ENCODE measurements at places on chromosomes 5 and 9.

- no peak for DNase-seq
Observed at GRCh38 chr5:56426693-56427092, 193.6 kb upstream of the ANKRD55 start.

DNA sequence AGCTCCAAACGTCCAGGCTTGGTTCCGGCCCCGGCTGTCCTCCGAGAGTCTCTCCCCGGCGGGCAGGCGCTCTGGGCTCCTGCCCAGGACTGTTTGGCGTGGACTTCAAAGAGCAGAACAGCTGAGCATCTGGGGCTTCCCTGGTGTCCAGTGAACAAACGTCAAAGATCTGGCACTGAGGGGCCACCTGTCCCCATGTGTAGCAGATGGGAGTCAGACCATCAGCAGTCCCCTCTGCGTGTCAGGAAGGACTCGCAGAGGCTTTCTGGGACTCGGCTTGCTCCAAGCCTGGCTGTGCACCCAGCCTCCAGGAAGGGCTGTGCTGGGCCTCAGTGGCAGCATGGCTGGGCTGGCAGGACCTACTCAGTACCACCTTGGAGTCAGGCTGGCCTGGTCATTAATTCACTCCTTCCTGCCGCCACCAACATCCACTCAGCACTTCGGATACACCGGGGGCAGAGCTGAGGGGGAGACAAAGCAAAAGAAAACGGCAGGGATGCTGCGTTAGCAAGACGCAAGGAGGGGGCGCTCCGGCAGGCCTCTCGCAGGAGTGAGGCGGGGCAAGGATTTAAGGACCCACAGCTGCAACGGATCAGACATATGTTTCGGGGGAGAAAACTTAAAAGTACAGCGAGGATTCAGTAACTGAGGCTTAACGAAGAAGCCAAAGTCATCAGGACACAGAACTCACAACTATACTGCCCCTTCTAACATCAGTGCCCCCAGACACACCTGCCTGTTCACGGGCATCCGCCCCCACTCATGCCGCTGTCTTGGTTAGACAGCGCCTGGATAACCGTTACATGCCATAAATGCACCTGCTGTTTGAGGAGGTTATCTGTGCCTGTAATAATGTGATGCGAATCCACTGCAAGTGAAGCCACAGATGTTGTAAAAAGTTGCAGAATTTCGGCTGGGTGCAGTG lies 164.5 kb upstream of the PHYKPL start:
- no peak for DNase-seq

DNA sequence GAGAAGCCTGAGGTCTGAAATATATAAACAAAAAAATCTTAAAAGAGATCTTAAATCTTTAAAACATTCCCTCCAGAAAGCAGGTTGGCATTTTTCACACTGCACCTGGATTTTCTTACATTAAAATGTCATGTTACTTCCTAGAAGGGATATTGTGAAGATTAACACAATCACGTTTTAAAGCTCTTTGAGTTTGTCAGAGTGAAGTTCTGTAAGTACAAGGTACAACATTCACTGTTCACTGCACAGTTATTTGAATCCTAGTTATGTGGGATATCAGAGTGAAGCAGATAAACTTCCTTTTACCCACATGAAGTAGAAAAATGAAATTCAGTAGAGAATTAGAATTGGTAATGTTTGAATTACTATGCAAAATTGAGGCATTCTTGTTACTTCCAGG lies 353.6 kb upstream of the RGMB start:
- DNase-seq: no peak

- no peak for DNase-seq
Observed at GRCh38 chr5:74149395-74149794, 491.1 kb downstream of the ENC1 start.

GRCh38 chr9:83339435-83339834 lies 198.8 kb downstream of the FRMD3 start:
- no peak for DNase-seq

GRCh38 chr5:142813220-142813619 lies 43.0 kb downstream of the ARHGAP26 start:
- DNase-seq: no peak

DNA sequence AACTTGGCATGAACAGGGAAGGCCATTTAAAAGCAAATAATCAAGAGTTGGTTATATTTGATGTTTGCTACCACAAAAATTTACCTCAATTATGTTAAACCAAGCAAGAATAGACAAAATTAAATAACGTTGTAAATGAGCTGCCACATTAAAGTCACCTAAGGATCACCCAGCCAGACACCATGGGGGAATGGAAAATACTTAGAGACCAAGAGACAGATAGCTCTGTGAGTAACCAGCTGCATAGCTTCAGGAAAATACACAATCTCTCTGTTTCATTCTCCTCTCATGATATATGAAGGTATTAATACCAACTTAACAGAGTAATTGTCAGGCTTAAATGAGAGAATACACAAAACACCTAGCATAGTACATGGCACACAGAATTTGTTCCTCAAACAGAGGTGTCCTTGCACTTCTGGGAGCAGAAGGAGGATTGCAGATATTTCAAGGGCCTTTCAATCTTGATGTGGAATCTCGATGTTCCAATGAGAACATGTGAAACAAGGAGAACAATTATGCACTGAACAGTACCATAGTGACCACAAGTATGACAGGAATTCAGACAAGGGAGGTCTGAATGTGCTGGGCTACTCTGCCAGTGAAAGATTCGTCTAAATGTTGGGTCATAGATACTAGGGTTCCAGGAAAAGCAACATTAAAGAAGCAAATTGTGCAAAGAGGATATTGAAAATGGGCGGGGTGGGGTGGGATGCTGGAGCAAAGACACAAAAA lies 18.6 kb downstream of the JAKMIP2 start:
- no peak for DNase-seq

GRCh38 chr5:173888473-173889131 lies 453 bp downstream of the CPEB4 start:
- no peak for DNase-seq

GRCh38 chr5:86452251-86452650 lies 165.5 kb upstream of the COX7C start:
- no peak for DNase-seq

GRCh38 chr5:59582746-59583145 lies 310.8 kb downstream of the PDE4D start:
- DNase-seq: no peak

DNA sequence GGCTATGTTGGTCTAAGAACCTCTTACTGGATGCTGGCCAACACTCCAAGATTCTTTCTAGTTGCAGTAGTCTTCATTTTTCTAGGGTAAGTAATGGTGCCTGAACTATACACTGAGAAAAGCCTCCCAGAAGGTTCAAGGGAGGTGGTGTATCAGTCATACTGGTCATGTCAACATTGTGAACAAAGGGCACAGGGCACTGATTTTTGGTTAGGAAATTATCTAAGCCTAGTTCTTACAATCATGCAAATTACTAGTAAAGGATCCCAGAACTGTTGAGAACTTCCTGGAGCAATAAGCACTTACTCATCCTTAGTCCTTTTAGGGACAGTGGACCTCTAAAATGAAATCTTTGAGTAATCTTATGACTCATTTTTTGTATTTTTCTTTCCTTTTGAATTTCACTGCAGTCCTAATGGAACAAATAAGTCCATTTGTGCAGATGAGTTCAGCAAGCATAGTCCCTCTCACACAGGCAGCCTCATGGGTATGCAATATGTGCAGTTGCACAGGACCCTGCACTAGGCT lies 21.1 kb upstream of the CDC42SE2 start:
- DNase-seq: no peak

GRCh38 chr5:178762391-178762790 lies 31.9 kb upstream of the ZNF354A start:
- no peak for DNase-seq

DNA sequence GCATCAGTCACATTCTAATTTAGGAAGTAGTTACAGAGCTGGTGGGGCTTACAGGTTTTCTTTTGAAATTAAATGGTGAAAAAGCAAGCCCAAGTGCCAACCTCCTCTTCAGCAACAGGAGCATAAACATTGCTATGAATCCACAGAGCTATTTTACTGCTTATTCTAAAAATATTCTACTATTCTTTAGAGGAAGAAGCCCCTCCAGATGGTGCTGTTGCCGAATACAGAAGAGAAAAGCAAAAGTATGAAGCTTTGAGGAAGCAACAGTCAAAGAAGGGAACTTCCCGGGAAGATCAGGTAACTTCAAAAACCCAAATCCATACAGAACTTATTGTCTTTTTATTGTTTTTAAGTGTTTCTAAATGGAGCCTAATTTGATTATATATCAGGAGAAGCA lies 202.8 kb downstream of the CWC27 start:
- DNase-seq: no peak

- no peak for DNase-seq
Observed at GRCh38 chr5:112696786-112697185, 40.9 kb upstream of the APC start.

GRCh38 chr9:8660383-8660782 lies 860.8 kb upstream of the DMAC1 start:
- no peak for DNase-seq

DNA sequence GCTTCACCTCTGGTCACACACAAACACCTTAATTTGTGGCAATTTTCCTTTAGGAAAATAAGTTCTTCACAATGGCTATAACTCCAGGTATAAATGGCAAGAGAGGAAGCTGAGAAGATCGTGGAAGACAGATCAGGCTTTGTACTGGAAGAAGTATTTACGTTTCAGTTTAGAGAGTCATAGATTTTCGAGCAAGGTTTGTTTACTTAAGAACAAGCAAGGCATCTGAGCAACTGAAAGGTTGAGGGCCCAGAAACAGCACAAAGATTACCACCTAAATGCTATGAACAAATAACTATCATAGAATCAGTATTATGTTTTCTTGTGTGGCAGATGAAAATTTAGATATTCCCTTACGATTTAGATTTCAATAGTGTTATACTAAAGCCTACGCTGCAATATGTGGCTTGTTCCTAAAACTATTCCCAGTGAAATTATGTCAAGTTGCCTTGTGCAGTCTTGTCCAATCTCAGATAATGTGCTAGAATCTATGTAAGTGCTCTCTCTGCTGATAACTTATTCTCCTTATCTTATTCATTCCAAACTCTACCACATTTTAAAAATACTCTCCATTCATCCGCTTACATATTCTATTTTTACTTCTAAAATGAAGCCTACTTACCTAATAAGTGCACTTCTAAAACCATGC lies 6.7 kb downstream of the SLCO4C1 start:
- no peak for DNase-seq

DNA sequence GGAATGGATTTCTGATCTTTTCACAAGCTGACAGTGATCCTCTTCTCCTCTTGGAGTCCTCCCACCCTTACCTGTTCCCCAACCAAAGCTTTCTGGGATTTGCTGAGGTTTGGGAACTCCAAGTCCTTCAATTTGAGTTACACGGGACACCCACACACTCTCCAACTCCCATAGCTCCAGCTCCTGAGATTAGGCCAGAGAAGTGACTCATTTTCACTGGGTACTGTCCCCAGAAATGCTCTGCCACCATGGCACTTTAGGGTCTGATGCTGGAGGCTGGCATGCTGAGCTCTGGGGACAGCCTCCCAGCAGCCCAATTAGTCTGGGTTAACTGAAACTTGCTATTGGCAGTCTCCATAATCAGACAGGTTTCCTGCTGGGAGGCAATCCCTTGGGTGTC lies 14.0 kb upstream of the HRCT1 start:
- DNase-seq: no peak

DNA sequence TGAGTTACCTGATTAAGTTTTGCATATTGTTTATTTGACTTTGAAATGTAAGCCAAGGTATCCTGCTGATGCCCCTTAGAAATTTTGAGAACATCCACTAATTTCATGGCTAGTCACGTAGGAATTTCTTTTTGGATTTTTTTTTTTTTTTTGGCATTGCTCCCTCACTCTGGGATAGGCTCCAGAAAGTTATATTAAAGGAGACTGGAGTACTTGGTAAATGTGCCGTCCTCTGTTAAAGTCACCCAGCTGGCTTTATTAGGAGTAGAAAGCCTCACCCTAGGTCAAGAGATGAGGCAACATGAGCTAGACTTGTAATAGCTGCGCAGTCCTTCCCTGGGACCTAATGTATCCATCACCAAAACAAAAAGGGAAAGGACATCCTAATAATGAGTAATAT lies 3.1 kb downstream of the KCTD16 start:
- no peak for DNase-seq

GRCh38 chr5:444226-444625 lies 1.2 kb downstream of the EXOC3 start:
- DNase-seq: no peak

DNA sequence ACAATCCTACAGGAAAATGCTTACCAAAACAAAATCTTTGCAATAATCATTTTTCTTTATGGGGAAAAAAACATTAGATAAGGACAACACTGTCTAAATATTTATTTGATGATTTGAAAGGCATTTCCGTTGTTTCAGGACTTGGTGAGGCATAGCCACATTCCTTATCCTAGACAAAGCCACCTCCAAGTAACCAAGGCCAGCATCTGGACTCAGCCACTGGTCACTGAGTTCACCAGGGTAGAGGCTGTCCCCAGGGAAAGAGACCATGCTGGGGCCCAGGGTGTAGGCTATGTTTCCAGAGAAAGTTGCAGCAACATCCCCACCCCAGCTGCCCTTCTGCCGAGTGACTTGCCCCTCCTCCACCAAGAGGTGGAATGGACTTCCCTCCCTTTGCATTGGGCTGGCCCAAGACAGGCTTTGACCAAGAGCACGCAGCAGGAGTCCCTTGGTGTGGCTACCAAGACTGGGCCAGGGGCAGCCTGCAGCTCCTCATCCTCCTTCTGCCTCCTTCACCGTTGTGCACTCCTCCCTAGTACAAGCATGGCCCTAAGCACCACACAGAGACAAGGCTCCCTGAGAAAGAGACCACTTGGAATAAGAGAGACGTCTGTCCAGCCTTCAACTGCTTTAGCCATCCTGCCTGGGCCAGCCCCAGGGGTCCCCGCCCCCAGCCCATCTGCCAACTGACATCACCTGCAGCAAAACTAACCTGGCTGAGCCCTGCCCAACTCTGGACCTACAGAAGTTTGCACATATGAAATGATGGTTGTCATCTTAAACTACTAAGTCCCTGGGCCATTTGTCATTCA lies 68.1 kb upstream of the SPIN1 start:
- DNase-seq: no peak

GRCh38 chr9:16410601-16411280 lies 459.7 kb downstream of the BNC2 start:
- no peak for DNase-seq

GRCh38 chr9:127241354-127241753 lies 23.2 kb upstream of the GARNL3 start:
- DNase-seq: no peak

DNA sequence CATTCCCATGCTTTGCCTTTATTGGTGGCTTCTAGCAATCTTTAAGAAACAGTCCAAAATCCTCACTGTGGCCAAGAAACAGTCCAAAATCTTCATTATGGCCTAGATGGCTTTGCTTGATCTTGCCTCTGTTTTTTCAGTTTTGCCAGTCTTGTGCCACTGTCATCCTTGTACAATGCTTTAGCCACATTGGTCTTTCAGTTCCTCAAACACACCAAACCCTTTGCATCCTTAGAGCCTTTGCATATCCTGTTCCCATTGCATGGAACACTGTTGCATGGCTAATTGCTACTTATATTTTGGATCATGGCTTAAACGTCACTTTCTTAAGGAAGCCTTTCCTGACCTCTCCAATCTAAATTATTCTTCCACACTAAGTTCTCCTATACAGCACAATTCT lies 22.1 kb downstream of the MRRF start:
- no peak for DNase-seq
